Stimulated activated CD4-positive, alpha-beta T cell treated with anti-CD3 and anti-CD28 coated beads, Interleukin-1b, Interleukin-23, amount 100 ng/mL, for 1 hour (primary cell): ENCODE measurements at places on chromosomes 12 and 14.

- DNase-seq = no peak
Observed at GRCh38 chr12:49189731-49190716, 1.1 kb upstream of the TUBA1A start.

- DNase-seq = no peak
Observed at GRCh38 chr14:100051543-100051942, 13.7 kb upstream of the EVL start.

- no peak for DNase-seq
Observed at GRCh38 chr12:44889162-44889561, 13.0 kb upstream of the NELL2 start.

- no peak for DNase-seq
Observed at GRCh38 chr12:100956311-100956852, 161.8 kb downstream of the ANO4 start.
